Bronchial epithelial cell (primary cell): ENCODE measurements at places on chromosomes 2 and 18.

- peak; percentile 59 for DNase-seq
These were observed 1043.9 kb downstream of the TMEM182 start for GRCh38 chr2:103805746-103806145.

DNA sequence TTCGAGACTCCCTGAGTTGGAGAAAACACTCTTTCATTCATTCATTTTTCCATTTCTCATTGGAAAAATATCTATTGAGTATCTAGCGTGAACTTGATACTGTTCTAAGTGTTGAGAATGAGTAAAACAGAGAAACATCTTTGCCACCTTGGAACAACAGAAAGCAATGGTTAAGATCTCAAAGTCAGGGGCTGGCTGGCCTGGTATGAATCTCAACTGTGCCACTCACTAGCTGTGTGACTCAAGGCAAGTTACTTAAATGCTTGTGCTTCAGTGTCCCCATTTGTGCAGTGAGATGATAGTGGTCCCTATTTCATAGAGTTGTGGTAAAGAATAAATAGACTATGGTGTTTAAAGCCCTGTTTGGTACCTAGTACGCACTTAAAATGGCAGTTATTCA, 415.2 kb downstream of the NBAS start:
- DNase-seq, result no peak

DNA sequence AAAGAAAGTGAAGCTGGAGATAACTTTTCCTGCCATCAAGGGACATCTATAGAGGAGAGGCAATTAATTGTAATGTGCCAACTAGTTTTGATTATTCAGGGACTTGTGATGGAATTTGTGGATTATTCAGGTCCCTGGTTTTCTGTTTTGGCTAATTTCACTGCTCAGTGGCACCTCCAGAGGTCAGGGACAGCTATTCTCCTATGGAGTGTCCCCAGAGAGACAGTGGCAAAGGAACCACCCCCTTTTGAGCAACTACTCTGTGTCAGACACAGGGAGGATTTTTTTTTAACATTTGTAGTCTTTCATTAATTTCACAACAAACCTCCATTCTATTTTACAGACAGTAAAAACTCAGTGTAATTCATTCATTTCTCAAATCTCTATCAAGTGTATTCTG, 206.0 kb upstream of the SPRED2 start:
- no peak for DNase-seq

GRCh38 chr2:203664029-203664755, 42.2 kb upstream of the CD28 start:
- peak; percentile 81 for DNase-seq

- no peak for DNase-seq
These were observed 138.7 kb downstream of the RAB3GAP1 start for GRCh38 chr2:135190799-135191198.

- no peak for DNase-seq
These were observed 37.9 kb downstream of the FBLN7 start for GRCh38 chr2:112175958-112176573.

GRCh38 chr2:129464036-129464435, 515.4 kb upstream of the RAB6C start:
- DNase-seq, result no peak

DNA sequence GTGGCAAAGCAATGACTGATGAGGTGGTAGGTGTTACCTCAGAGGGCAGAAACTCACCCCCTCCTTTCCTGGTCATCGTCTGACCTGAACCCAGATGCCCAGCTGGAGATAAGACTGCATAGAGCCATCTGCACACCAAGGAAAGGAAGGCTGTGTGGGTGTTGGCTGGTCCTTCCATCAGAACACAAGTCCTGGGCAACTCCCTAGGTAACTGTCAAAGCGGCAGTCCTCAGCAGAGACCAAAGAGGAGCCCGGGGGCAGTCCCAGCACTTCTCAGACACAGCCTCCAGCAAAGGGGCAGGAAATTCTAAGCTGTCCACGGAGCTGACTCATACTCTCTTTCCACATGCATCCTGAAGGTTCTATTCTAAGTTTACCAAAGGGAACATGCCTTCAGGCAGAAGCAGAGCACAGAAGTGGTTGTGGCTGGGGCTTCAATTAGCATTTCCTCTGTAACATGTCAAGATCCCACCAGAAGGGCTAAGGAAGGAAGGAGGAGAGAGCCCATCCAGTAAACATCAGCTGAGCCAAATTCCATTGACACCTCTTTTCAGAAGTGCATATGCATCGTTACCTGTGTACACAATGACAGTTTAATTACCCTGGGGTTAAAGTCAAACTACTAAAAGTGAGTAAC, 54.7 kb downstream of the SPRED2 start:
- DNase-seq, result peak; percentile 88

- no peak for DNase-seq
These were observed 42.9 kb downstream of the XDH start for GRCh38 chr2:31371691-31372090.

- no peak for DNase-seq
These were observed 5.2 kb upstream of the DLX2 start for GRCh38 chr2:172107690-172108586.

DNA sequence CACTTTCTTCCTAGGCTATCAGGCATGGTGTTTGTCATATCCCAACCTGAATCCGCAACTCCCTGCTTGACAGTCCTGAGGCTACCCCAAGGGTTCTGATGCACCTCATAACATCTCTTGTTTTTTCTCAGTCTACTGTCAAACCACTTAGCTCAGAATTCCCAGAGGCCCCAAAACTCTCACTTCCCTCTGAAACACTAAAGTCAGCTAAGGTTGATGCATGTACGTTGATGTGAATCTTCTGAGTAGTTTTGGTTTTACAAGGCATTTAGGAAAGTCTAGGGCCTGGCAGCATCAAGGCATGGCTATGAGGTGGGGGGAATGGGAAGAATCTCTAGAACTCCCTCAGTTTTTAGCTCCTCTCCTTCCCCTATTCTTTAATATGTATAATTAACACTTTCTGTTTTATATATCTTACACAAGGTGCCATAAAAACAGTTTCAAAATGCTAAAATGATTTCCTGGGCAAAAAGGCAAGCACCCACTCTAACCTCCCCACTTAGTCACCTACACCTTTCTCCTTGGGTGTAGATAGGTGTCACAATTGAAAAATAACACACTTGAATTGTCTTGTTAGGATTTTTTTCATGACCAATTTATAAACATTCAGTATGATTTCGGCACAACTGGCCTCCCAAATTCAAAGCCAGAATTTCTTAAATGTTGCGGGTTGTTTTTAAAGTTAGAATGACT, 71.4 kb upstream of the TANK start:
- no peak for DNase-seq

DNA sequence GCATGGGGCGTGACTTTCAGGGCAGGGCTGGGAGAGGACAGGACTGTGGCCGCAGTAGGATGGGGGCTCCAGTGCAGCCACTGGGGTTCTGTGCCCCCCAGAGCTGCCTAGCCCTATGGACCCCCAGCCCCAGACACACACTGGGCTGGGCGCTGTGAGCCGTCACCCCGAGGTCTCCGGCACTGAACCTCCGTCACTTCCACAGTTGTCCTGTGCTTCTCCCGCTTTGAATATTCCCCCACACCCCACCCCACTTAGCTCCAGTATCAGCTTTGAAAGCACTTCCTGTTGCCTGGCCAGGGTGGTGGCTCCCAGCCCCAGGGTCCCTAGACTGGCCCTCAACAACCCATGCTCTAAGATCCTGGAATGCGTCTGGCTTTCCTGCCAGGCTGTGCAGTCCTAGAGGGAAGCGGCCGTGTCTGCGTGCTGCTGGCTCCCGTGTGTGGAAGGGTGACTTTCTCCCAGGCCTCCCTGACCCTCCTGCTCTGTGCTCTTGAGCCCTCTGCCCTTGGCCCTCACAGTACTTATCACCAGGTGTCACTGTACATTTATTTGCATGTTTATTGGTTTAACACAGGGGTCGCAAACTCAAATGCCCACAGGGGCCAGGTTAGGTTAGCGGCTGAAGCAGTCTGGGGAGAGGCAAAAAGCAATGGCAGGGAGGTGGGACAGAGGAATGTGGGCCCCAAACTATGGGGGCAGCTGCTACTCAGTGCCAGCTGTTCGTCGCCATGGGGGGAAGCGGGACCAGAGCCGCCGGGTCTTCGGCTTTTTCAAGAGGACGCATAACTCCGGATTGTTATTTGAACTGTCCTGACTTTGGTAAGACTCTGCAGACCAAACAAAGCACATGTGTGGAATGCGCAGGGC, 9.9 kb downstream of the OBSL1 start:
- DNase-seq, result no peak

- no peak for DNase-seq
These were observed 27.7 kb downstream of the LOXHD1 start for GRCh38 chr18:46629361-46629760.

DNA sequence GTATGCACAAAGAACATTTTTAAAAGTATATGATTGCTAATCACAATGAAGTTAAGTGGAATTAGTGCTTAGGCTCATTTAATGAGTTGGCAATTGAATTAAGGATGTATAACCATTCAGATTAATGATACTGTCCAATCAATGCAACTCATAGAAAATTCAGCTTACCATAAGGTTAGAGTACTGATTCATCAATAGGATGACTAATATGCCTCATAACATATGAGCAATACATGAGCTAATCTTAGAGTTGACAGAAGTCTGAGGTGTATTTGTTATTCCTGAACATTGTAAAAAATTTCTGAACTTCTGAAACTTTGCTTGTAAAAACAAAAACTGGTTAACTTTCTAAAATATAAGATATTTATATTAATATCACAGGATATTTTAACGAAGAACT, 118.3 kb upstream of the NETO1 start:
- DNase-seq, result peak; percentile 86

- peak; percentile 49 for DNase-seq
These were observed 25.4 kb downstream of the SLC40A1 start for GRCh38 chr2:189555232-189555631.

- no peak for DNase-seq
These were observed 891 bp upstream of the NR4A2 start for GRCh38 chr2:156333274-156333950.

- no peak for DNase-seq
These were observed 8.4 kb upstream of the LIMS2 start for GRCh38 chr2:127683757-127684156.

DNA sequence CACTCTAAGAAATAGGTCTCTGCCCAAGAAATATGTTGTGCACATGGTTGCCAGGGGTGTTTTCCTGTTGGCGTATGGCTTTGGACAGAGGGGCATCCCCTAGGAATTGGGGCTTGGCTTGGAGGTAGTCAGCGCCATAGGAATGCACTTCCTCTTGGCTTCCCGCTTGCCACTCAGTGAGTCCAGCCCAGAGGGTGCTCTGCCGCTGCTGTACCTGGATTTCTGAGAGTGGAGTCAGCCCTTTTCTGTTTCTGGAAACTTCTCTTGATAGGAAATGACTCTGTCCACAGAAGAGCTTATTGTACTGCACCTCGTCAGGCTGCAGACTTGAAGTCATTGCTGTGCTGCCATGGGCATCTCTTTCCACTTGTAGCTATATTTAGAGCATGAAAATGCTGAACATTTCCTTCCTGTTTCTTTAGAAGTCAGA, 116.7 kb upstream of the MGAT5 start:
- peak; percentile 95 for DNase-seq

GRCh38 chr18:79863161-79864005, 65.6 kb downstream of the KCNG2 start:
- no peak for DNase-seq

- peak; percentile 82 for DNase-seq
These were observed 193.5 kb upstream of the TCF4 start for GRCh38 chr18:55781481-55781957.

- DNase-seq, result no peak
These were observed at the start of gene C2orf92 for GRCh38 chr2:97669448-97669847. C2orf92 (plus strand) TSS chr2:97669713; CDS start chr2:97669789, 76 bp downstream.
